Activated CD8-positive, alpha-beta memory T cell treated with anti-CD3 and anti-CD28 coated beads for 1 hour (primary cell): ENCODE measurements at places on chromosomes 2 and 18.

- no peak for DNase-seq
These were observed 32.1 kb downstream of the ADRA2B start for GRCh38 chr2:96083989-96084857.

DNA sequence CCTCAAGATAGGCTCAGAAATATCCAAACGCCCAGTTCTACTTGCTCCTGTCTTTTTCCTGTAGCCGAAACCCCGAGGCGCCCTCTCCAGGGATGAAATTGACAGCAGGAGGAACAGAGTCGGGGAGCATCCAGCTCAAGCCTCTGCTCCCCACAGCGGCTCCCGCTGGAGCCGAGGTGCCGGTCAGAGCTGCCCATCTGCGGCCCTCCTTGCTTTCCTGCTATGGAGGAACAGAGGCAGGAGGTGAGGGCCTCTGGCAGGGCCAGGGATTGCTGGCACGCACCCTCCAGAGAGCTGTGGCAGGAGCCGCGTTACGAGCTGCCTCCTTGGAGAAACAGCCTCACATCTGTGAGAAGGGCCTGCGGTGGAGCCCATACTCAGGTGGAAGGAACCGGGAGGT lies 172.1 kb downstream of the RNF144A start:
- no peak for DNase-seq

- DNase-seq = no peak
These were observed 113.5 kb downstream of the RBMS1 start for GRCh38 chr2:160380000-160380570.

GRCh38 chr2:71613953-71614925 lies 160.9 kb downstream of the DYSF start:
- DNase-seq = no peak

- no peak for DNase-seq
These were observed 145.6 kb downstream of the PLCL1 start for GRCh38 chr2:197950006-197950405.

GRCh38 chr18:5627776-5628511 lies 84.1 kb upstream of the EPB41L3 start:
- no peak for DNase-seq

DNA sequence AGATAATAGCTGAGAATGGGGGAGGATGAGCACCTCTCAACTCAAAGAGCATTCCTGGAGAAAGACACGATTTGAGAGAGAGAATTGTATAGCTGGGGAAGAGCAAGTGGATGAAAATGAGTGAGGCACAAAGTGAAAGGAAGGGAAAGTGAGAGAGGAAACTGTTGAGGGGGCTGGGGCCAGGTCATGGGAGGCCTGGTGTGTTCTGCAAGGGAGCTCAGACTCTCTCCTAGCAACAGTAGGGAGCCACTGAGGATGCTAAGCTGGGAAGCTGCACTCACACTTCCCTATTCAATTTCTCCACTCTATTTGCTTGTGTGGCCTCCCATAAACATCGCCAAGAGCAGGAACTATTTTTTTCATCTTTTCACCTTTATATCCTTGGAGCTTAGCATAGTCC lies 14.8 kb downstream of the EVA1A start:
- DNase-seq = no peak

- DNase-seq = no peak
These were observed 219.6 kb upstream of the RAB12 start for GRCh38 chr18:8389391-8390340.

GRCh38 chr2:218963601-218964000 lies 4.1 kb downstream of the CDK5R2 start:
- no peak for DNase-seq

DNA sequence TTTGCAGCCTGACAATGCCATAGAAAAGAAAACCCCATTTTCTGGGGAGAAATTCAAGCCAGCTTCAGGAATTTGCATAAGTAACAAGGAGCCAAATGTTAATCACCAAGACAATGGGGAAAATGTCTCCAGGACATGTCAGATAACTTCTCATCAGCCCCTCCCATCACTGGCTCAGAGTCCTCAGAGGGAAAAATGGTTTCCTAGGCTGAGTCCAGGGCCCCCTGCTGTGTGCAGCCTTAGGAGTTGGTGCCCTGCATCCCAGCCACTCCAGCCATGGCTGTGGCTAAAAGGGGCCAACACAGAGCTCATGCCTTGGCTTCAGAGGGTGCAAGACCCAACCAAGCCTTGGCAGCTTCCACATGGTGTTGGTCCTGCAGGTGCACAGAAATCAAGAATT lies 63.7 kb upstream of the FANCL start:
- DNase-seq = no peak

- DNase-seq = no peak
These were observed 18.7 kb downstream of the PRKAG3 start for GRCh38 chr2:218812861-218813260.

DNA sequence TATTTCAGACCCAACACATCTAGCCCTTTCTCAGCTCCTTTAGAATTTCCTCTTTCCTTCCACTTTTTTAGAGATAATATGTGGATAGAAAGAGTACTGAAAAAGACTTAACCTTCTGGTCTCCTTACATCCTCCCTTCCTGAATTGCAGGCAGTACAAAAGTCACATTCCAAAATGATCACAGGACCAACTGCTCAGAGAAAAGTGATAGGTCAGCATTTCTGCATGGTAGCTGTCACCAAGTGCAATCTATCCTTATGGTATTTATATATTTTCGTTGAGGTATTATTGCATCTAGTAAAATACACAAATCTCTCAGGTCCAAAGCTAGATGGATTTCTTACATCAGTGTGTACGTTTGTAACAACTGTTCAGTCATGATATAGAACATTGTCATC lies 427.5 kb downstream of the LPIN1 start:
- DNase-seq = no peak
